ENCODE measurements at places on chromosomes 2 and 18.

DNA sequence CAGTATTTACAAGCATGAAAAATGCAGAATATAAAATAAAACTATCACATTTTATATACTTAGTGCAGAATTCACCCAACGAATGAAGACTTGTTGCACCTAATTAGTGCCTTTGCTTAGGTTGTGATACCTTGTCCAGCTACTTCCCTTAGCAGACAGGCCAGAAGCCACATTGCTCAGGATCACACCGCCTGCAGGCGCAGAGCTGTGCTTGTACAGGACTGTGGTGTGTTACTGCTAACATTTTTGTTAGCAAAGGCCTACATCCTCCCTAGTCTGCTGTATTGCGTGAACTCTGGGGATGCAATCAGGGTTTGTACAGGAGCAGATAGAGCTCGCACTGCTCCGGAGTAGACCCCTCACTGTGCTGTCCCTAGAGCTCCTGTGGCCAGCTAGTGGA lies 336.9 kb downstream of the CBLN2 start:
- no peak for DNase-seq

GRCh38 chr2:148058641-148059040 lies 37.8 kb downstream of the MBD5 start:
- no peak for DNase-seq

DNA sequence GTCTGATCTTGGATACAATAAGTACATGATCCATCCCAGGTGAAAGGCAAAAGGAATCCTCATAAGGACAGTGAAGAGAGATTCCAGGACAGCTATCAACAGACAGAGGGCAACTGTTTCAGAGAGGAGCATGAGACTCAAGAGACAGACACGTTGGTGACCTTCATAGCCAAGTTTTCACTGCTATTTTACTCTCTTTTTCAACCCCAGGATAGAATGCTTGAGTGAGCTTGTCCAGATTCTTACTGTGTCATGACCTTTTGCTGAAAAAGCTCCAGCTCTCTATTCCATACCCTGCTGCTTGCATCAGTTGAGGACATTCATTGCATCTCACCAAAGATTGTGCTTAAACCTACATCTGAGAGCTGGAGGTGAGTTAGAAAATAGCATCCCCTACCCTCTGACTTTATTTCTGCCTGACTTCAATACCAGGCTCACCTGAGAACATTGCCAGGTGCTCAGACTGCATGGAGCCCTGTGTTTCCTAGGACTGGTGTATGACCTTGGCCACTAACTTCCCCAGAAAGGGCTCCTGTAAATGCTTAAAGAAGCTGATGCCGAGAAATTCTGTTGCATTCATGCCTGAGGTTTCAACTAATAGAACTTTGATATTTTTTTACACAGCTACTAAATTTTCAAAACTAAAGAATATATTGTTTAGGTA lies 70.4 kb upstream of the TMEM17 start:
- no peak for DNase-seq

DNA sequence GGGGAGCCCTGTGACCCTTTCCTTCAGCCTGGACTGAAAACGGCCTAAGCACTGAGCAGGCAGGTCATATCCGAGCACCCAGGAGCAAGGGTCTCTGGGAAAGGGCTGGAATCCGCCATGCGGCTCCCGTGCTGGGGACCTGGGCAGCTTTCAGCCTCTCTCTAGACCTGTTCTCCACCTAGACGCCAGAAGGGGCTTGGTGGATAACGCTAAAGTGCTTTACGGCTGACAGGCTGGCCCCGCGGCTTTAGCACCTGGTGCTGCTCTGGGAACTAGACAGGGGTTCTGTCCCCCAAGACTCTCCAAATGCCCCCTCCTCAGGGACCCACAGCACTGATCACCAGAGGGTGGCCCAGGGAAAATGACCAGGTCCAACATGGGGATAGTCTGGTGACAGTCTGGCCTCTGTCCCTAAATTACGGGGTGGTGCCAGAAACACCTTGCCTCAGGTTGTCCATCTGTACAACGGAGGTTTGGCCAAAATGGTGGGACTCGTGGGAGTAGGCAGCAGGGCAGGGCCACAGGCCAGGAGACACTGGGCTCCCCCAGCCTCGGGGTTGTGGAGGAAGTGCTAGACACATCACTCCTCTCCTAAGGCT lies 13.0 kb downstream of the SDC1 start:
- DNase-seq: no peak

GRCh38 chr2:191318037-191318728 lies 73.0 kb downstream of the MYO1B start:
- DNase-seq: no peak

DNA sequence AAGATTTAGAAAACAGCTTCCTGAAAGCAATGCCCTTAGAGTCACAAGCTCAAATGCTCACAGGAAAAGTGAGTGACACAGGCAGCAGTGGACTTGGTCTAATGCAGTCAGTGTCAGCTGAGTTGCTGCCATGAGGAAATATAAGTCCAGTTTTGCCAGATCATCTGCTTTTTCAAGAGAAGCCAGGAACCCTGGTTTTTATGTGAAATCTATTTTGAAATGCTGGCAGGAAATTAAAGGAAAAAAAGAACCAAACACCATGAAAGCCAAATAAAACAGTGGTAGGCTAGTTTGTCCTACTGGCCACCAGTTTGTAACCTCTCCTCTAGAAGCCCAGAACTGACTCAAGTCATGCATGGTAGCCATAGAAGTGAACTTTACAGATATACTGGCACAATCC lies 109.2 kb downstream of the THADA start:
- DNase-seq: no peak
